ENCODE measurements at places on chromosomes 3 and 15.

- peak; percentile 50 for DNase-seq
These were observed 363.4 kb downstream of the GAP43 start for GRCh38 chr3:115986555-115987207.

DNA sequence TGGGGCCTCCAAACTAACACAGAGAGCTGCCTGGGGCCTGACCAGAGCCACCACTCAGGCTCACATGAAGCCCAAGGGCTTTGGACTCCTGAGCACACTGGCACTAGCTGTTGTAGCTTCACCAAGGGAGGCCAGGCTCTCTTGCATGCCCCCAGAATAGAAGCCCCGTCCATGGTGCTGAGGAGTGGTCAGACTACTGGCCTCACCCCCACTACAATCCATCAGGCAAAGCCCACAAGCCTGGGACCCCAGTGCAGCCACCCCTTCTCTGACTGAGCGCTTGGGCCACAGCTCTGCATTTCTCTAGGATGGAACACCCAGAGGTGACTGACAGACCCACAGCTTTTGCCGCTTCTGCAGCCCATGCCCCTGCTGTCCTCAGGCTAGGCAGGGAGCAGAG lies 180.8 kb downstream of the PYDC2 start:
- no peak for DNase-seq

GRCh38 chr15:37262922-37263608 lies 162.7 kb upstream of the MEIS2 start:
- no peak for DNase-seq

DNA sequence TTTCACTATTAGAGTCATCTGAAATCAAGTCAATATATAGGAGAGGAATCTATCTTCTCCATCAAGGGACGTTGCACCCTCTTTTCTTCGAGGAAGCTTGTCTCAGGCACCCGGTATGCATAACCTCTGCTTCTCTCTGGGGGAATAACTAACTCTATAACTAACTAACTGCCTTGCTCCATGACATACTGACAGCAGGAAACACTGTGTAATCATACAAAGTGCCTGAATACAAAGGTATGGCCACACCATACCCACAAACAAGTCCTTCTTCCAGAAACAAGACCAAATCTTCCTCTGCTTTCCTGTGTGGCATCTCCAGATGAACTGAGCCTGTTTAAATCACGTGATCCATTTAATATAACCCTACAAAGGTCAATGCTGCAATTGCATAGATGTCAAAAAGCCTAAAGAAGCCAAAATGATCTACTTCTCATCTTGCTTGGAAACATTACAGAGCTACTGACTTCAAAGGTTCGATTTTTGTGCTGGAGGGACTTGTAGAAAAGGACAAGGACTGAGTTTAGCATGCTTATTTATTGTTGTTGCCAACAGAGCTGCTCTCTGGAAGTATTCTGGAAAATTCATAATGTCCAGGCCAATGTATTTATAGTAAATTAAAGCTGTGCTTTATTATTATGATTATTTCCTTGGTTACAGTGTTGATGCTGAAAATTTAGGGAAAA lies 380.5 kb downstream of the FOXP1 start:
- no peak for DNase-seq

GRCh38 chr3:156180077-156180476 lies 59.7 kb downstream of the KCNAB1 start:
- peak; percentile 22 for DNase-seq

GRCh38 chr3:49707113-49707480 lies 12.4 kb downstream of the AMIGO3 start:
- no peak for DNase-seq

DNA sequence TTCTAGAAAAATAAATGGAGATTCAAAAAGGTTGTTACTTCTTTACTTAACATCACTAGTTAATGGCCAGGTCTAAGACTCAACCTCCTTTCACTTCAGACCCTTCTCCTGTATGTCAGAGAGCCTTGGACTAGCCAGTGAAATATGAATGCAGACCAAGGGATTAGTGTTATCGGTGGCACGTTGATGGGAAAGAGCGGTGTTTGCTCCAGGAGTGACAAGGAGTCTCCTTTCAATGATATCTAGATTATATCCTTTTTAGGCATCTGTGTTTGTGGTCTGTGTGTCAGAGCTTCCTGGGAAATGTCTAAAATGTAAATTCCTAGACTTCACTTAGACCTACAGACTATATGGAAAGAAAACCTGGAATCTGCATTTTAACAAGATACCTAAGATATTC lies 658.0 kb upstream of the KCNMB2 start:
- DNase-seq = peak; percentile 26

- DNase-seq = no peak
These were observed 20.8 kb downstream of the NBEAL2 start for GRCh38 chr3:47000198-47000815.

DNA sequence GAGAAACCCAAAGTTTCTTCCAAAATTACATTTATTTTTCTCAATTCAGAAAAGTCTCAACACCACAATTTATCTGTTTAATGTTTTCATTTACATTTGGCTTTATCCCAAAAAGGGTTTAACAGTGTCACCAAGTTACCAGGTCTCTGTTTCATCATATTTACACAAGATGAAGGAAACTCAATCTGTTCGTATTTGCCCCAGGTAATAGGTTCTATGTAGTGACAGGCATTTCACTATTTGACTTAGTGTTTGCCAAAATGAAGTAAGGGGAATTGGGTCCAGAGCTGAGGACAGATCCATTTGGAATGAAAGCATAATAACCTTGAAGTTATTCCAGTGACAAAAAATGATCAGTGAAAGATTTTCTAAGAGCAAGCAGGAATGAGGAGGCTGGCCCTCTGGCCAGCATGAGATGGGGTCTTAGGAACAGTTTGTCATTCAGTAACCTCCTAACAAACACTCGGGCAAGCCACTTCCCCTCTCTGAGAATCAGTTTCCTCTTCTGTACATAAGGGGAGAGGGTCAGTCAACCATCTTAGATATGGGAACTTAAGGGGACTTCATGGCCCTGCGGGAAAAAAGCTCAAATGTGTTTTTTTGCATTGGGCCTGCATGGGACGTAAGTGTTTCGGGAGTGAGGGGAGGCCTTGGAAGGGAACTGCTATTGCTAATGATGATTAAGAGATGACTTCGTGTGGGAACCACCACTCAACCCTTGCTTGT lies 31.8 kb downstream of the UMPS start:
- no peak for DNase-seq

DNA sequence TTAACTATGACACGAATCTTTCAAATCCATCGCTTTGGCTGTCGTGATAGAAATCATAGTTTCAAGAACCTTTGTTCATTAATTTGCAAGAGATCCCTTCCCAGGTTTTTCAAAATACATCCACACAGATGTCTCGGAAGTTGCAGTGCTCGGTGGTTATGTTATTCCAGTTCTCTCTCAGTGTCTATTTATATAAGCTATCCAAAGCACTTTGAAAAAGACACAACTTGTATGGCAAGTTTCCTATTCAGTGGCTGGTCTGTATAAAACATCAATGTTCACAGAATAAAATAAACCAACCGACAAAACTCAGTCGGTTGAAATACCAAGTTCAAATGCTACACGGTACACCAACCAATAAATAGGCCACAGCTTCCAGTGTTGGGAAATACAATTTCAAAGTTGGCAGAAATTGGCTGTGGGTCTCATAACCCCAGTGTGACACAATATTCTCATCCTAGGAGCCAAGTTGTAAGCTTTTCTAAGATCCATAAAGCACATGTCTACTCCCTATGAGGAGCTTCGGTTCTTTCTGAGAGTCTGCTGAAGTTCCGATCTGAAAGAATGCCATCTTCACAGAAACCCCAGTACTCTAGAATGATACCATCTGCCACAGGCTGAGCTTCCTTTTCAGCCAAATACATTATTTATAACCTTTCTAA lies 23.7 kb downstream of the SATB1 start:
- DNase-seq = no peak

DNA sequence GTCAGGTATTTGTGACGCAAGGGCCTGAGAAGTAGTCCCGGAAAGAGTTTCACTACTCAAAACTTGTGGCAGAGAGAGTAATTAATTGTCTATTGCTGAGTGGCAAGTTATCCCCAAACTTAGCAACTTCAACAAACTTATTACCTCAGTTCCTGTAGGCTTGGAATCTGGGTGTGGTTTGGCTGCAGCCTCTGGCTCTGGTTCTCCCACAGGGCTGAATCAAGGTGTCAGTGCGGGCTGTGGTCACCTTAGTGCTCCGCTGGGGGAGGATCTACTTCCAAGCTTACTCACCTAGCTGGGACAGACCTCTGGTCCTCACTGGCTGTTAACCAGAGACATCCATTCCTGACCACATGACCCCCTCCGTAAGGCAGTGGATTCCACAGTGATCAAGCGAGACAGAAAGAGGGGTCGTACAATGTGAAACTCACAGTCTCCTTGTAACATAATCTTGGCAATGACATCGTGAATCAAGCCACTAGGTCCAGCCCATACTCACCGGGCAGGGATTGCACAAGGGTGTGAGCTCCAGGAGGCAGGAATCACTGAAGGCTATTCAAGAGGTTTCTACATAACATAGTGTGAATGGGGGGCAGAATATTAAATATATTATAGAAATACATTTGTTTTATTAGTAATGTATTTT lies 138.3 kb downstream of the RYR3 start:
- DNase-seq = no peak

- DNase-seq = no peak
These were observed 76.4 kb downstream of the AKAP13 start for GRCh38 chr15:85456798-85457197.
